ENCODE measurements at places on chromosomes 2 and 18.
A peak's percentile ranks its signal among the peaks of the same experiment; 100 is the strongest.

DNA sequence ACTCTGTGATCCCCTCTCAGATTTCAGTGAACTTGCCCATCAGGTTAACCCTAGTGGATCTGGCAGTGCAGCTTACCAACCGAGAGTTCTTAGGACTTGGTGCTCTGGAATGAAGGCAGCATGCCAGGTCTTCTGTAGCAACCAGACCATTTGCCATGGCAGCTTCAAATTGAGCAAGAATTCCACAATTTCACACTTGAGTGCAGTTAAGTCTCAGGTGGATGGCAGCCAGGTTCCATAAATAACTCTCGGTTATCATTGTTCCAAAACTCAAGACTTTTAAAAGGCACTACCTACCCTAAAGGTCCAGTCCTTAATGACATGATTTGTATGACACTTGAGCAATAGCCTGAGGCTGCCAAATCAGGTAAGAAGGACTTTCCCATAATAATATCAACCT lies 48.1 kb downstream of the GALNT3 start:
- no peak for DNase-seq

GRCh38 chr2:224958873-224959272 lies 83.4 kb downstream of the DOCK10 start:
- no peak for DNase-seq

- peak; percentile 69 for DNase-seq
Measured at GRCh38 chr18:58338961-58339592, 289.8 kb downstream of the ALPK2 start.

DNA sequence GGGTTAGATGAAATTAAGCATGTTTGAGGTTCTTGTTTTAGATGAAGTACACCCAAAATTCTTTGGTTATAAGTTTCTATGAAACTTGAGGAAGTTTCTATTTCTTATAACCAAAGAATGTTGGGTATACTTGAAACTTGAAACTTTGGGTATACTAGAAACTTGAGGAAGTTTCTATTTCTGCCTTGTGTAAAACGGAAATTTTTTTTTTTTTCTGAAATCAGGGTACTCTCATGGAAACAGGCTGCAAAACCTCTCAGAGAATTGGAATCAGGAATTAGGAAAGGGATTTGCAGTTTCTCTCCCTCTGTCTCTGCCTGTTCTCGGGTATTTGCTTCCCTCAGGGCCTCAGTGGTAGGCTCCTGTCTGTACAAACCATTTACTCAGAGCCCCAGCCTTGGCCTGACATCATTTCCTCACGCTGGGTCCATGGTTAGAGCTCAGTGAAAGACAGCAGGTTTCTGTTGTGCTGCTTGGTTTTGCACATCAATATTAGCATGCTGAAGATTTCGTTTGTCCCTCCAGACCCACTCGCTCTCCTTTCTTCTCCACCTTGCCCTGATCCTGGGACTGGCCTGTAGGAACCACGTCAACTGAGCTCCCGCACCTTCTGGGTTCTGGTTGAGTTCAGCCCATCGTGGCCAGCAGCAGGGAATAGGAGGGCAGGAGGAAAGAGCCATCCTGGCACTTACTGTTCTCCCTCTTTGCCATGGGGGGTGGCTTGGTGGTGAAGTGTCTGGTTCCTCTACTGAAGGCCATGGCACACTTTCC lies 106.4 kb downstream of the POLR1A start:
- peak; percentile 90 for DNase-seq

GRCh38 chr2:226215902-226216503 lies 583.6 kb downstream of the IRS1 start:
- peak; percentile 23 for DNase-seq

DNA sequence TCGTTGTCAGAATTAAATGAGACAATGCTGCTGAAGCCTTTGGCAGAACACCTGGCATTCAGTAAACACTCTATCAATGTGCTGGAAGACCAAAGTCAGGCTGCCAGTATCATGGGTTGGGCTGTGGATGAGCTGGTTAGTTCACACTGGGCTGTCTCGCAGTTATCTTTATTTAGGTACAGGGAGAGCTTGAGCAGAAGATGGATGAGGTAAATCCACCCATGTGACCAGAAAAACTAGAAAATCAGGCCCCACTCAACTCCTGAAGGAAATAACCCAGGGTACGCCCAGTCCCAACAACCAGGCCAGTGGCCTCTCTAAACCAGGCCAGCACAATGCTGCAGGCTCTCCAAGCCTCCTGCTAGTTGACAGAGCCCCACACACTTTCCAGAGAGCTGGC lies 330.3 kb downstream of the TNS1 start:
- DNase-seq = peak; percentile 55

GRCh38 chr18:68436485-68436884 lies 278.4 kb downstream of the TMX3 start:
- no peak for DNase-seq

DNA sequence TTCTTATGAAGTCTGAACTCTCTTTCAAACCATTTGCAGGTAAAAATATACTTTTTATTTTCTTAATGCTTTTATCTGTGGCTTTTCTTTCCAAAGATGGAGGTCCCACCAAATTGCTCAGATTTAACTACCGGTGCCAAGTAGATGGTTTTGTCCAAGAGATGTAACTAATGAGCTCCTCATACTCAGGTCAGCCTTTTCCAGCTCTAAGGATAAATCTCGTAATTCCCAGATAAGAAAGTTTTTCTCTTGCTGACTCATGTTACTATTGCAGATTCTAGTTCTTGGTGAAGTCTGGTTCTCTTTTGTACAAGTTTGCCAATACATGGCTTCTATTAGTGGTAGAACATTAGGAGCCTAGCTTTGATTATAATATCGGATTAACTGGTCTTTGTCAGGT lies 550.8 kb upstream of the ZNF804A start:
- peak; percentile 59 for DNase-seq

- no peak for DNase-seq
Measured at GRCh38 chr2:239118675-239119211, 270.9 kb downstream of the TWIST2 start.

DNA sequence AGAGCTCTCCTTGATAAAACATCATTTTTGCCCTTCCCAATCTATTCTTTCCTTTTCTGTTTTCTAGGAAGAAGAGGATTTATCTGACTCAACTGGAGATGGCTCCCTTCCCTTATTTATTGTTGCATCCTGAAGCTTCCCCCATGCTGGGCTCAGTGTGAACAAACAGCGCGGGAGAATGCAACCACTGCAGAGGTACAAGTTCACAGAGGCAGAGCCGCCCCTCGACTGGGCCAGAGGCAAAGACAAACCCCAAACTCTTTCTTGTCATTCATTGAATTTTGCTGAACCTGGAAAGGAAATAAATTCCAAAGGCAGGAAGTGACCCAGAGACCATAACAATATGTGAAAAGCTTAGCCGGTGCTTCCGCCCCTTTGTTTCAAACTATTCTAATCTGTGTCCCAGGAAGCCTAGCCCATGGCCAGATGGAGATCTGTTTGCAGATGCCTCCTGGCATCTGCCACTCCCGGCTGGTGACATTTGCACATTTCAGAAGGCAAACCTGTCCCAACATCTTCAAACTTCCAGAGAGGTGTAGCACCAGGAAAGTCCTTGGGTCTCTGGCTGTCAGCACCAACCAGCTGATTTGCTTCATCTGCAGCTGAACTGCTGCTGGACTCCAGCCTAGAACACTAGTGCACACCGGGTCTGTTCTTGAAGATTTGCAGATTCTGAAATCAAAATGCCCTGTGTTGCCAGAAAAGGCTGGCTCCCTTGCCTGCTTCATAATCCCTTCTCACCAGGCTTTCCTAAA lies 79.4 kb upstream of the MAP4K3 start:
- DNase-seq = peak; percentile 87

All from umbilical cord (tissue), 2 donors.